ENCODE measurements at places on chromosomes 4 and X.
A peak's percentile ranks its signal among the peaks of the same experiment; 100 is the strongest.

DNA sequence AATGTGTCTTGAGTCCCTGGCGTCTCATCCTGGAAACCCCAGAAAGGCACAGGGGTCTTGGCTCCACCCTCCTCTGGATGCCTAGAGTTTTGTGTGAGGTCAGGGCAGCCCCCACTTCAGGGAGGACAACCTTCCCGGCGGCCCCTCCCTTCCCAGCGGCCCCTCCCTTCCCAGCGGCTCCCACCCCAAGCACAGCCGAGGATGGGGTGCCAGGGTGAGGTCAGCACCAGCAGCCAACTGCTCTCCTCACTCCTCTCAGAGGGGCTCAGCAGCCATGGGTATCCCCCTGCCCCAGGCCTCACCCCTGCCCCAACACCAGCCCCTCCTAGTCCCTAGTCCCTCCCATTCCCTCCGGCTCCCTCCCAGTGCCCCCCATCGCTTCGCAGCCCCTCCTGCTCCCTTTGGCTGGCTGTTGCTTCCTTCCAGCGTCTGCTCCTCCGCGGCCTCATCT, 17.4 kb downstream of the DGKQ start:
- DNase-seq: no peak

GRCh38 chr4:173538148-173538908, 8.3 kb upstream of the HAND2 start:
- no peak for DNase-seq

GRCh38 chrX:11374570-11374969, 81.4 kb downstream of the AMELX start:
- DNase-seq: no peak

- no peak for DNase-seq
These were observed 284.9 kb downstream of the TEX13A start for GRCh38 chrX:104935581-104935980.

GRCh38 chr4:37421614-37422013, 177.1 kb downstream of the NWD2 start:
- DNase-seq: no peak

GRCh38 chr4:7429601-7430078, 5.1 kb downstream of the PSAPL1 start:
- DNase-seq: no peak

GRCh38 chrX:24229400-24229879, 79.9 kb downstream of the ZFX start:
- DNase-seq: no peak

- no peak for DNase-seq
These were observed 382.9 kb downstream of the RPA4 start for GRCh38 chrX:97266406-97267121.

GRCh38 chrX:153381684-153382532, 19.2 kb downstream of the PNMA6E start:
- DNase-seq: no peak

- no peak for DNase-seq
These were observed 148.5 kb downstream of the FAM13A start for GRCh38 chr4:88908521-88908920.

DNA sequence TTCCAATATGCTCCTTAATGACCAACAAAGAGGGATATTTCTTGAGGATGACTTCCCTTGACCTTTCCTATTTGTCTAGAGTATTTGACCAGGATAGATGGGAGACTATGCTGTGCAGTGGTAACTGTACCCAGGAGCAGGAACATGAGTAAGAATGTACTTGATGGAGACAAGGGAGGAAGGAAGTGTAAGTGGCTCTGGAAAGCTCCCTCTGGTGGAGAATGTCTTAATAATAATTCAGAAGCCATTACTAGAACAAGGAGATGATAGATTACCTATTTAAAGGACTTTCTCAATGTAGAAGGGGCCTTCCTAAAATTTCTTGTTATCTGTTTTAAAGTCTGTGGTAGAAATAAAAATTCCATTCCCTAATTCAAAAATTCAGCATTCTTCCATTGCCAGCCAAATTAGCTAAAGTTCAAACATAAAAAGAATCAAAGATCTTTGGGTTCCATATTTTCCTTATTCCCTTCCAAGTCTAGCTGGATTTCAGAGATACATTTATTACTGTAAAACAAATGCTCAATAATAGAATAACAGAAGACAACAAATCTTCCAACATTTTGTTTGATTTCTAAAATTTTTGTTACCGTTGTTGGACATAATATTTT, 83.8 kb downstream of the GRID2 start:
- DNase-seq: no peak

- DNase-seq: no peak
These were observed 8.8 kb downstream of the PPM1K start for GRCh38 chr4:88275516-88275915.

DNA sequence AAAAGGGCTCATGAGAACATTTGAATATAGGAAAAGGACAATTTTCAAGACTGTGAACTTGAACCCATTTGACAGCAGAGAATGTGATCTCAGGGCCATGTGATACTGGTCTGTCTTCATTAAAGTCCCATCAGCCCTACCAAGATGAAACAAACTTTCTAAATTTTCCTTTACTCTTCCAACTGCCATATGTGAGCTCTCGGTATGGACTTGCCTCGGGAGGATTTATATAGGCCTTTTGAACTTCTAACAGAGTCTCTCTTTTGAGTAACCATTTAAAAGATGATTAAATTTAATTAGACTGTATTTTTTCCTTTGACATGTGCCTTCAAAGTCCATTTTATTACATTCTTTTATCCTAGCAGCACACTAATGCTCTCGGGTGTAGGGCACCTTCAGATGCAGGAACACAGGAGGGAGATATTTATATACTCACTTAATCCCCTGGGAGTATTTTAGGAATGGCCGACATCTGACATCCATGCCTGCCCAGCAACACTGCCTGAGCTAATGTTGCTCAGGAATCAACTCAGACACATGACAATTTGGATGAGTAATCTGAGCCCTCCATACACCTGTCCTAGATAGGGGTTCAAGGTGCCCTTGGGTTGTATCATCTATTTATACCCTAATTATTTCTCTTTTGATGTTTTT, 155.0 kb downstream of the SLC7A11 start:
- DNase-seq: no peak

DNA sequence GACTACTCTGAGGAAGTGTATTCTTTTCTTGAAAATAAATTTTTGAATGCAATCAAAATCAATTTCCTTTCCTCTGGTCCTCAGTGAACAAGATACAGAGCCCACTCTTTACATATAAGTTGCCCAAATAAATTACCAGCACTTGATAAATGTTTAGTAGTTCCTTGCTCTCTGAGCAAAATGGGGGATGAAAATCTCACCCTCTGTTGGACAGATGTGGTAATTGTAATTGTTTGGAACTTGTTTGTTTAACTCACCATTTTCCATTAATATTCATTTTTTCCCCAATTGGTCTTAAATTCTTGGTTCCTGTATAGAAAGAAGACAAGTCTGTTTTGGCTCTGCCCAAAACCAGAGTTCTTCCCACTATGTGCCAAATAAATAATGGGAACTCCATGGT, 146.3 kb downstream of the LDB2 start:
- DNase-seq: no peak

DNA sequence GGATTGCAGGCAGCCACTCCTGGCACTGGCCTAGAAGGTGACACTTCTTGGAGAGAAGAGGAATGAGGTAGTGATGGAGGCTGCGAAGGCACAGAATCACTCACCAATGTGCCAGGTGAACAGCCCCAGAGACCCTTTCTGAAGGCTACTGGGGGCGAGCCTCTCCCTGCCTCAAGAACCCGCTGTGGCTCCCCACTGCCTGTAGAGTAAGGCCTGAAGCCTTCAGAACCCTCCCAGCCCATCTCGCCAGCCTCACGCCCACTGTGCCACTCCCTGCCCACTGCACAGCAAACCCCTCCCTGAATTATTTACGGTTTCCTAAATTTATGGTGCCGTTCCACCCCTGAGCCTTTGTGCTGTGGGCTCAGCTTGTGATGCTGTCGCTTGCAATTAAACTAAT, 24.2 kb upstream of the SORCS2 start:
- no peak for DNase-seq

DNA sequence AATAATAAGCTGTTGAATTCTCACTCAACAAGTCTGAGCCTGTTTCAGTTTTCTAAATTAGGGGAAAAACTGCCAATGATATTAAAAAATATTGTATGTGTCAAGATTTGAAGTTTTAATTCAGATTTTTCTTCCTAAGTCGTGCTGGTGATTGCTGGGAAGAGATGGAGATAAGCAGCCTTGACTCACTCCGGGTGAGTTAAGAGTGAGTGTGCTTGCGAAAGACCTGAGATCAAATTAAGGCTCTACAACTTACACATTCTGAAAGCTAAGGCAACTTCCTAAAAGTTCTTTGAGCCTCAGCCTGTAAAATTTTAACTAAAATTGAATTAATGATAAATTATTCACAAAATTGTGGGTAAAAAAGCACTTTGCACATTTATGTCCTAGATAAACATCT, 1441.2 kb downstream of the PCDH7 start:
- DNase-seq: no peak

- DNase-seq: peak; percentile 56
These were observed 27.2 kb downstream of the NOP14 start for GRCh38 chr4:2935762-2936743.

GRCh38 chr4:128521156-128521555, 233.5 kb upstream of the PGRMC2 start:
- no peak for DNase-seq

DNA sequence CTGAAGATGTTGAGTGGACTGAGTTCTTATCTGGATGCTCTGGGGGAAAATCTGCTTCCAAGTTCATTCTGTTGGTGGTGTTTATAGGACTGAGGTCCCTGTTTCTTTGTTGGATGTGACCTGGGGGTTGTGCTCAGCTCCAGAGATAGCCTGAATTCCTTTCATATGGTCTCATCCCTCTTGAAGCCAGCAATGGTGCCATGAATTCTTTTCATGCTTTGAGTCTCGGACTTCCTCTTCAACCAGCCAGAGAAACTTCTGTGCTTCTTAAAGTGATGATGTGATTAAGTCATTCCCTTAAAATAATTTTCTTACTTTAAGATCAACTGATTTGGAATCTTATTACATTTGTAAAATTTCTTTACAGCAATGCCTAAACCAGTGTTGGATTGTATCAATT, 233.8 kb upstream of the UGT8 start:
- no peak for DNase-seq

- peak; percentile 11 for DNase-seq
These were observed 40.6 kb downstream of the FAM149A start for GRCh38 chr4:186144946-186145569.

GRCh38 chr4:7126981-7127380, 59.1 kb upstream of the GRPEL1 start:
- no peak for DNase-seq

DNA sequence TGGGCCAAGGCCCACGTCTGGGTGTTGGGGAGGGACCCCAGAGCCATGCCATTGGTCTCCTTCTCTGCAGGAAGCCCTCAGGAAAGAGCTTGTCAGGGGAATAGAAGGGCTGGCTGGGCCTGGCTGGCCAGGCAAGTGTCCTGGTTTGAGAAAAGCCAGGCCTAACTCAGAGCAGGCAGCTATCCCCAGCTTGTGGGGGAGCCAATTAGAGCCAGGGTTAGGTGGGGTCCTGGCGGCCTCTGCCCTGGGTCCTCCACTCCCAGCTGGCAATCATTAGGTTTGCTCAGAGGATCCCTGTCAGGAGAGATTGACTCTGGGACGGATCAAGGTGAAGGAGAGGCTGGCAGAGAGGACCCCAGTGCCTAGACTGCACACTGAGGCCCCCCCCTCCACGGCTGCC, 64.8 kb downstream of the PJA1 start:
- no peak for DNase-seq

DNA sequence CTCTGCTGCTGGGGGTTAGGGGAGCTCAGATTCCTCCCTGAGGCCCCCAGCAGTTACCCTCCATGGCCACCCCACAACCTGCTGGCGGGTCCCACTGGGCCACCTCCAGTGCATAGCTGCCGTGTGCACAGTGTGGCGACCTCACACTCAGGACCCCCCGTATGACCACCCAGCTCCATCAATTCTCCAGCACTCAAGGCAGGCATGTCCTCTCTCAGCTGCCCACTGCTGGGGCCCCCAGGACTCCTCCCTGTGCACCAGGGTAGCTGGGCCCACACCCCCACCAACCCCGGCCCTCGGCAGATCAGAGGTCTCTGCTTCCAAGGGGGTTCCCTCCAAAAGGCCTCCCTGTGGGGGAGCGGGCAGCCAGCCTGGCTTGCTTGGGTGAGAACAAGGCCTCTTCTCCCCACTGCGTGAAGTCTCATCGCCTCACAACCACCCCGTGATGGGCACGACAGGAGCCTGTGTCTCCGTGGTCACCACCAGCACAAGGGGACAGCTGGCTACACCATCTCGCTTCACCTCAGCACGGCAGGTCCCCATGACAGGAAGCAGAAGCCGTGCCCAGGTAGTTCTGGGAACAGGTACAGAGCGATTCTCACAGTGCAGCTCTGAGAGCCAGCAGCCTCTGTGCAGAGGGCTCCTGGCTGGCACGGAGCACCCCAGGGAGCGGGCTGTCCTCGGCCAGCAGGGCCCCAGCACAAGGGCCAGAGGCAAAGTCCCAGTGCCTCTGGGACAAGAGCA, 4.6 kb upstream of the HAUS3 start:
- no peak for DNase-seq

- no peak for DNase-seq
These were observed 28.4 kb downstream of the ATP10D start for GRCh38 chr4:47513461-47513860.

- DNase-seq: no peak
These were observed 369.6 kb downstream of the PCDH7 start for GRCh38 chr4:31089815-31090214.

DNA sequence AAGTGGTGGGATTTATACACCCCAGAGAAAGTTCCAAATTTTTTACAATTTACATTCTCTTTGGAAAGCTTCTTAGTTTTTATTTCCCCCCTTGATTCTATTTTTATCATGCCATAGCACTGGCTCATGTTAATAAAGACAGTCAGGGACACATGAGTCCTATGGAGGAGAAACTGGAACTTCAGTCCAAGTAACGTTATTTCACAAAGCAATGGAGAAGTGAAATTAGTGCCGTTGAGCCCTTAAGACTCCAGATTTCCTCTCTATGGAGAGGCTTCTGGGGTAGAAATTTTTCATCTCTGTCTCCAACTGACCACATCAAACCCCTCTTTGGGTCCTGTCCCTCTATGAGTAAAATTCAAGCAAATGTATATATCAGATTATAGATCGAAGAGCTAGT, 12.8 kb upstream of the TASL start:
- DNase-seq: no peak

- no peak for DNase-seq
These were observed 602.4 kb upstream of the PRKX start for GRCh38 chrX:4315891-4316290.

DNA sequence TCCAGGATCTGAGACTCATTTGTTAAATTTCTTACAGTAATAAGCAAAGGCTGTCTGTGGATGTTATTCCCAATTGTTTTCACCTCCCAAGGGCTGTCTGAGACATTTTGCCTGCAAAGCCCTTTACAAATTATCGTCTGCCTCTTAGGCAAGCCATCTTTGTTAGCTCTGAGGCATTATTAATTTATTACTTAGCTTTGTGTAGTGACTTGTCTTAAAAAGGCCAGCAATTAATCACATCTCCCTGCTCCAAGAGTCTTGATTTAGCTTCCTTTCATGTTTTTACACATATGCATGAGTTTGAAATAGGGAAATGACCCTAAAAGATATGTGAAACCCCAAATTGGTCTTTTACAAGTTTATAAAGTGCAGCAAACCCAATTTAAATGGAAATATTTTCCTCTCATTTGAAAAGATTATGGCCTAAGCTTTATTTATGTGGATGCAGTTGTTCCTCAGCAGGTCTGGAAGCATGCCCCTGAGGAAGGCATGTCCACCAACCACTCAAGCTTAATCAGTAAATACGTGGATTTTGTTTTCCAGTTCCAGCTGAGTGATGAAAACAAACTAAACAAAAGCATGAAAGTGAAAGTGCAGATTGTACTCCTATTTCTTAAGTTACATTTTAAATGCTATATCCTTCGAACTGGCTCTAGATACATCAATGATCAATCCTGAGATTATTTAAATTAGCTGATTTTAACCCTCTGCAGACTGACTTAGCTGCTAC, 173.6 kb upstream of the LNX1 start:
- DNase-seq: no peak

All from stimulated activated CD4-positive, alpha-beta T cell treated with anti-CD3 and anti-CD28 coated beads, Interleukin-4, amount 100 ng/mL, for 4 hours (primary cell).